ENCODE measurements at places on chromosomes 2 and 18.

DNA sequence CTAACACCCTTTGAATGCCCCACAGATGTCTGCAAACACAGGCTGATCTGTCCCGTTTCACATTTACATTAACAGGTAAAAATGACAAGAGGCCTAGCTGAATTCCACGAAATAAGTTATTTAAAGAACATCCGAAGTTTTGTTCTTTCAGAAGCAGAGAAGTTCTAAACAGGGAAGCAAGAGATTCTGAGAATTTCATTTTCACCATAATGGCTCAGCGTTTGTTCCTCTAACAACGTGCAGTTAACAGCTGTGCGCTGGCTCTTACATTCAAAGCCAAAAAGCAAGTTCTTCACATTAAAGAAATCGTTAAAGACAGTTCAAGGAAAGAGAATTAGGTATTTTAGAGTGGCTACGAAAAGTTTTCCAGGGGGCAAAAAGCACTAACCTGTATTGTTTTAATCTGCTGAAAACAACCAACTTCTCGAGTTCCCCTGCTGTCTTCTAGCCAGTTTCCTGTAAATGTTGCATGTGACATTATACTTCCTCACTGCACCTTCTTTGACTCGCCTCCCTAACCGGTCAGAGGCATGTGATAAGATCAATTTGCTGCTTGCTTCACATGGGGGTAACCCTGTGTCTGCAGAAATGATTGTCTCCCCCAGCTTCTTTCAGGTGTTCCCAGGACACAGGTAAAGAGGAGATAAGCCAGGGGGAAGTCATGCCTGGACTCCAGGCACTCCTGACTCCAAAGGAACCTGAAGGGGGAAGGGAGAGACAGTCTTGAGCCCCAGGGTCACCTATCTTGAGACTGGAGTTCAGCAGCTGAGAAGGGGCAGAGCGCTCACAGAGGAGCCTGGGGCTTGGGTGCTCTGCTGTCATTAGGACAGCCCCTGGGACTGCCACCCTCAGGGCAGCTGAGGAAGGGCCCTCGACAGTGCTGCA is 36.8 kb upstream of the WIPF1 start:
- no peak for DNase-seq

- DNase-seq, result no peak
Observed at GRCh38 chr2:239109041-239109927, 261.4 kb downstream of the TWIST2 start.

DNA sequence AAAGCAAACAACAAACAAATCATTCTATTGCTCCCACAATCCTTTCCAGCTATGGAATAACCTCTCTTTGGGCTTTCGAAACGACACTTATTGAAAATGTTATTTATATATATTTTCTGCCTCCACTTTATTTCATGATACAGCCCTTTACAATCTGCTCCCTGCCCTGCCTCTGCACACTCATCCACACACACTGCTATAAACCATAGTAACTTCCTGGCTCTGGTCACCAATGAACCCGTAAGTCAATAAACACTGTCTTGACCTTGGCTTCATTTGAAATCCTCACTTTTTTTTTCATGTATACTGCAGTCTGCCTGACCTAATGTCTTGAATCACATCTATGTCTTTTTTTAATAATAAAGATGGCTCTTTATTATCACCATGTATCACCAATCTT is 161.5 kb downstream of the SLC39A10 start:
- no peak for DNase-seq

DNA sequence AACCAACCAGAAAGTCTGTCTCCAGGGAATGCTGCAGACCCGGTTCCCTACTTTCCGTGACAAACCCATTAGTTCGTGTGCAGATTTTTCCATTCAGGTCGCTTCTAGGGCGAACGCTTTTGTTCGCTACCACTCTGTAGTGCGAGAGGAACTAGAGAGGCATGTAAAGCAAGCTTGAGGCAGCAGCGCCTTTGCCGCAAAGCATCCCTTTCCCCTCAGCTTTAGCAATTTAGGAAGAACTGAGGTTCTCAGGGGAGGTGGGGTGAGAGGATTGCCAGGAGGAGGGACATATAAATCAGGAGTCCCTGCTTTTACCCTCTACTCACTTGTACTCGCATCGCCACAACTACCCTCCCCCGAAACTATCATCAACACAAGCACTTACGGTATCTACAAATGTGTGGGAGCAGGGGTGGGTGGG is 748 bp upstream of the ZNF804A start:
- no peak for DNase-seq

GRCh38 chr2:7071916-7072556 is 154.8 kb downstream of the RNF144A start:
- DNase-seq, result no peak

- no peak for DNase-seq
Observed at GRCh38 chr18:1371724-1372123, 467.1 kb downstream of the ADCYAP1 start.

GRCh38 chr2:20008703-20009102 is 3.8 kb downstream of the MATN3 start:
- no peak for DNase-seq

DNA sequence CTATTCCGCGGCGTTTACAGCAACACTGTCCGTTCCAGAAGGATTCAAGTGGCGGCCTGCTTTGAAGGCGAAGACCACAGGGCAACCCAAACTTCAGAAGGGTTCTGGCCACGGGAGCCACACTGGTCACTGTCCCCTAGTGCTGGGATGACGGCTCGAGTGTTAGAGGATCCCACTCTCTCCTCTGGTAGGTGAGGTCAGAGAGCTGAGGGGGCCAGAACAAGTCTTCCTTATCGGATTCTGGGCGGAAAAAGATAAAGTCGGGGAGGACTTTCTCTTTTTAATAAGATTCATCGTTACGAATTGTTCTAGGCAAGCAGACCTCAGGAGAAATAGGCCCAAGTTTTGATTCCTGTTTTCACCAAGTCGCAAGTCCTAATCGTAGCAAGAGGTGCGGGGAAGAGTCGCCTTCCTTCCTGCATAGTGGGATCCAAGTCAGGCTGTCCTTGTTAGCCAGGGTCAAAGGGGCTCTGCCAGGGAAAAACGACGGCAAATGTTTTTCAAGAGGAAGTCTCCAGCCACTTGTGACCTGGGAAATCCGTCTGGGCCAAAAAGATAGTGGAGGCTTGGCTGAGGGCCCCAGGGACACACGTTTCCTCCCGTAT is 864 bp upstream of the MYL12A start:
- DNase-seq, result no peak

DNA sequence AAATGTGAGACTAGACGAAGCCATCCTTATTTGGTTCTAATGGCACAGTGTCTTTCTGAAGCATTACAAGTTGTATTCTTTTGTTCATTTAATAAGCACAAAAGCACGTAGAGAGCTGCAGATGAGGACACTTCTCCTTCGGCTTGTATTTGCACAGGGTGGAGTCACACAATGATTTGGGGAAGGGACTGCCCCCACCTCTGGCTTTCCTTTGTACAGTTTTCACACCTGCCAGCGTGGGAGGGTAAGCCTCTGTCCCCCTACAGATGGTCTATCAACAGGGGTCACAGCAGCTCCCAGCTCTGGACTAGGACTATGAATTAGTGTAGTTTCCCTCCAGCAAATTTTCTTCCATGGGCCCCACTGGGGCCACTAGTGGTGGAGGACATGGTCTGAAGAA is 108.2 kb upstream of the KLHL14 start:
- DNase-seq, result no peak

- no peak for DNase-seq
Observed at GRCh38 chr2:161913865-161914264, 160.2 kb downstream of the DPP4 start.

GRCh38 chr2:23502096-23502495 is 117.1 kb downstream of the KLHL29 start:
- no peak for DNase-seq

GRCh38 chr2:17245906-17246305 is 272.3 kb downstream of the RAD51AP2 start:
- DNase-seq, result no peak

DNA sequence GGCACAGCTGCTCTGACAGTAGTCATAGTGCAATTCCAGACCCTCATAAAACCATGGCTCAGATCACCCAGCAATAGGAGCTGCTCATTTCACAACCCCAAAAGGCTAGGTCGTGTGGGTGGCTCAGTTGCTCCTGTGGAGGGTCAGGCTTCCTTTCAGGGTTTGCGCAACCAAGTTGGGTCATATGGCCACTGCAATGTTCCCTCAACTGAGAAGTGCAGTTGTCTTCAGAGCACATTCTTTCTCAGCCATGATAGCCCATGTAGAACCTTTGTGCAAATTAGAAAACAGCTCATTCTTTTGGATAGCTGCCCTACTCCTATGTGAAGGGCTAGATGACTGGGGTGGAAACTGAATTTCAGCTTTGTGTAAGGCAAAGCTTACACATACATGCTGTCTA is 3.2 kb downstream of the SERPINB13 start:
- DNase-seq, result no peak

GRCh38 chr18:68438983-68439382 is 275.9 kb downstream of the TMX3 start:
- DNase-seq, result no peak

GRCh38 chr18:3726238-3726951 is 276.4 kb downstream of the TGIF1 start:
- no peak for DNase-seq

DNA sequence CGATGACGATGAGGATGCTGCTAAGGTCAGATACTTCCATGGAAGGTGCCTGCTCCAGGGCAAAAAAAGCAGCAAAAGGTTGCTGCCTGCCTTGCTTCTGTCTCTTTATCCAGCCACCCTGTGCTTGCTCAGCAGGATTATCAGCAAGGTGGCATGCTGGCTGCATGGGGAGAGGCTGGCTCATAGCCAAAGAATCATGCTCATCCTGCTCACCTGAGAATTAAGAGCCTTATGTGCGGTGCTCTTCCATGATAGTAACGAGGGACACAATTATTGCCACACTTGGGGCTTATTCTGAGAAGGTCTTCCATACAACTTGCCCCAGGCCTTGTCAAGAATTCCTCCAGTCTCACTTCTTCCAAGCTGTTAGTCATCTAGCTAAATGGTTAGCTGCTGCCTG is 60.4 kb upstream of the SEC11C start:
- DNase-seq, result no peak

DNA sequence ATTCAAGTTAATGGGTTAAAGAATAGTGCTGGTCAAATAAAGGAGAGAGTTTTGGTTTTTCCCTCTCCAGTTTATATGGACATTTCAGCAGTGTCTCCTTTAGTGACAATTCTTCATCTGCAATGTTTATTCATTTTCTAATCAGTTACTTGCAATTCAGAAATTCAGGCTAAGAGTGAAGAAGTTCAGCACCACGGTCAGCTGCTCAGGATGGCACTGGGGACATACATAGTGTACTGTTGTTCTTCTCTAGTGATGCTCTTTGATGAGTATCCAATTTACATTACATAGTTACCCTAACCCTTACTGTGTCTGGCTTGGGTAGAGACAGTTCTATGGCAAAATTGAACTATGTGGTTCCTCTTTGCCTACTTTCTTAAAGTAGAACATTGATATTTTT is 412.7 kb downstream of the CNTNAP5 start:
- DNase-seq, result no peak

GRCh38 chr2:15369129-15369528 is 192.0 kb downstream of the NBAS start:
- DNase-seq, result no peak

DNA sequence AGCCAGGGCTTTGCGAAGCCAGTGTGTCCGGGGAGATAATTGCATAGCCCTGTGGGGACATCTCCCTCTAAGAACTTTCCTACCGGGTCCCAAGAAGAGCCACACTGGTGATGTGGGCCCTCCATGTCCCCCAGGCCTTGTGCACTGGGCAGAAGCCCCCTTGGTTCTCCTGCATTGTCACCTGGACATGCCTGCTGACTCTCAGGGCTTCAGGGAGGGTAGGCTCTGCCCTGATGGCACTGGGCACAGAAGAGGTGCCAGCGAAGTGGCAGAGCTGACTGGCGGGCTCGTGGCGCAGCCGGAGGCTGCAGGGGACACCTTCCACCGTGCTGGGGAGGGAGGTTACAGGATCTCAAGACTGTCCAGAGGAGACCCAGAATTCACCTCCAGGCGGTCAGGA is 28.3 kb downstream of the GLI2 start:
- no peak for DNase-seq

DNA sequence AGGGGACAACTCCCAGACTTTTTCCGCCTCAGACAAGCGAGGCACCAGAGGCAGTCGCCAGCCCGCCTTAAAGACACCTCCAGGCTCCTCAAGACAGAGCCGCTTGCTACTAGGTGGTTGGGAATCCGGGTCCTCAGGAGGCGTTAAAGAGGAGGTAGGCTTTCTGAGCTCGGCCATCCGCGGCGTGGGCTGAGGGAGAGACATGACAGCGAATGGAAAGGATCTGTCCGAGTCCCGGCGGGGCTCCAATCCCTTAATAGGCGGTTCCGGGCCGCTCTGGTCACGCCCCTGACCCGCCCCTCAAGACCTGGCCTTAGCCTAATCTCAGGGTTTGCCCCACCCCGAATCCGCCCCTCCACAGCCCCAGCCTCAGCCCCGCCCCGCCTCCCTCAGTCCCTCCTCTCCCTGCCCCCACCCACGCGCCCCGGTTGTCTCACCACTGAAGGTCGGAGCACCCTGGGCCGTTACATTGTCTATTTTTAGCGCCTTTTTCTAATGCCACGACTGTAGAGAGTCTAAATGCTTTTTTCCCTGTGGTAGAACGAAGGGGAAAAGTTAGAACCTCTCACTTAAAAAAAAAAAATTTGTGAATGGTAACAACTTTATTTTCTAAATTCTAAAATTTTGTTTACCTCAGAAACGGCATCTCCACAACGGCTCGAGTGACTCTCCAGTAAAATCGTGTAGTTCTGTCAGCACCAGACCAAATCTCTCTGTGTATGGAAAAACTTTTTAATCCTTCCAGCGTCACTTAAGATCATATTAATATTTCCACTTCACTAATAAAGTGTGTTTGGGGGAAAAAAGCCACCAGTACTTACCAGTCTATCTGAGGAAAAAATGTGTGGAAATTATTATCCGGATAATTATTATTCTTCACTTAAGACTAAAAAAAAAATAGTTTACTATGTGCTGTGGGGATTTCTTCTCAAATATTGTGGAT is at the start of gene RAD51AP2:
RAD51AP2 (minus strand) TSS at position 229 of the 943 bp plus-strand sequence; CDS start at position 204, 25 bp downstream.
- peak; percentile 63 for DNase-seq

- DNase-seq, result no peak
Observed at GRCh38 chr2:20567159-20567925, 83.6 kb downstream of the HS1BP3 start.

- no peak for DNase-seq
Observed at GRCh38 chr18:57585855-57586250, 649 bp downstream of the FECH start.

- no peak for DNase-seq
Observed at GRCh38 chr2:150319658-150320555, 167.6 kb downstream of the RND3 start.

GRCh38 chr2:68889500-68889899 is 18.3 kb upstream of the BMP10 start:
- DNase-seq, result no peak

- DNase-seq, result no peak
Observed at GRCh38 chr18:63292831-63293683, 26.5 kb downstream of the BCL2 start.
